ENCODE measurements at places on chromosomes 1 and 21. TPM values are rescaled to one million over a fixed set of nuclear protein-coding genes. Genes with fewer than 3 reads are reported as not detected.

The TRAF3IP3 gene
- not detected for total RNA-seq

The TMIGD3 gene
- total RNA-seq = not detected

The TMEM39B gene
- total RNA-seq = 5.0 TPM

The RGS13 gene
- not detected for total RNA-seq

The TRPM2 gene
- total RNA-seq = not detected
